Pancreas (tissue), 10 donors: ENCODE measurements at places on chromosomes 2 and 18. TPM values are rescaled to one million over a fixed set of nuclear protein-coding genes. Genes with fewer than 3 reads are reported as not detected.

NFATC1 gene
- 5.1 TPM for total RNA-seq

TMEM169 gene
- 0.55 TPM for total RNA-seq

SLC5A7 gene
- total RNA-seq, result 0.09 TPM

TMEFF2 gene
- total RNA-seq, result not detected

ORC2 gene
- total RNA-seq, result 17.8 TPM

CCDC102B gene
- total RNA-seq, result 1.4 TPM

GRCh38 chr2:237194906-237195305 lies 109.2 kb downstream of the COPS8 start:
- no peaks in the 10 kb centered on the region for H3K27me3 ChIP-seq
- no peaks in the 10 kb centered on the region for H3K4me1 ChIP-seq
- no peak for DNase-seq
- H3K27ac ChIP-seq, result no peak overlapping the region
- no peaks in the 10 kb centered on the region for H3K36me3 ChIP-seq

GRCh38 chr2:10003206-10004125 lies 39.9 kb upstream of the KLF11 start:
- H3K27me3 ChIP-seq, result no peaks in the 10 kb centered on the region
- no peaks in the 10 kb centered on the region for H3K36me3 ChIP-seq
- H3K4me3 ChIP-seq, result no peak overlapping the region
- DNase-seq, result no peak
- H3K27ac ChIP-seq, result no peak overlapping the region
- H3K4me1 ChIP-seq, result peaks cover 23% of the 10 kb centered on the region

- no peaks in the 10 kb centered on the region for H3K36me3 ChIP-seq
- H3K27ac ChIP-seq, result no peak overlapping the region
- no peaks in the 10 kb centered on the region for H3K4me1 ChIP-seq
Measured at GRCh38 chr2:62038975-62039771, 133.7 kb downstream of the COMMD1 start.

DNA sequence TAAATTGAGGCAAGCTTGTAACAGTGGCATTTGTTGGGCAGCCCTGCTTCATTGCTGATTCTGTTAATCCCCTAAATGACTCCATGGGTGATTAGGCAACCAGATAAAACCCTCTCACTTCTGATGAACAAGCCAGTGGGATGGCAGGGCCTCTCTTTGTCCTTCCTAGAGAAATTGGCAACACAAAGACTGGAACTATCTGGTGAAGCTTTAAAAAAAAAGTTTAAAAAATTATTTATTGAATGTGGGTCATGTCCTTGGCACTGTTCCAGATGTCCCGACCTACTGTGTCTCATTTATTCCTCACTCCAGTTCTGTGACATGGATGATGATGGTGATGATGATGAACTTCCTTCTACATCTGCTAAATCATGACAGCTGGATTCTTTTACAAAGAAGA lies 30.8 kb downstream of the NRP2 start:
- H3K27me3 ChIP-seq, result no peaks in the 10 kb centered on the region
- H3K27ac ChIP-seq, result no peak overlapping the region
- no peak for DNase-seq
- H3K36me3 ChIP-seq, result no peaks in the 10 kb centered on the region
- H3K4me3 ChIP-seq, result no peak overlapping the region
- H3K4me1 ChIP-seq, result no peaks in the 10 kb centered on the region

DNA sequence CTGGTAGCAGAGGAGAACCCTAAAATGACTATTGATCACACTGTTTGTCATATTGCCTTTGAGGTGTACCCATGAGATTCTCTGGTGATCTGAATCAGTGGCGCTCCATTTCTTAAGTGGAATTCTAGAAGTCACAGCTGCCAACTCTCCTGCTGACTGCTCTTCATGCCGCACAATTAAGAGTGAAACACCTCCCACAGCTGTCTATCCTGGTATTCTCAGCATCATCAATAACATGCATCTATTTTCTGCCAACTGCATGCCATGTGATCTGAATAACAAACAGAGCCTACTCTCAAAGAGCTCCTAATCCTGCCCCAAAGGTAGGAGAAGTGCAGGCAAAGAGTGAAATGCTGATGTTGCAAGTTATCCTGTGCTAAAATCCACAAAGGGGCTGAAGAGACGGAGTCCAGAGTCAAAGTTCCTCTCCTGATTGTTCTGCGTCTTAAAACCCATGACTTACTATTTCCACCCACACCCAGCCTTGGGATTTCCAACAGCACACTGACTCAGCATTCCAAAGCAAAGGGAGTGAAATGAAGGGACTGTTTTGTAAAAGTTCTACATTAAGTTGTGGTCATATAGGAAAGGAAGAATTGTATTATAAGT lies 13.7 kb upstream of the DAPL1 start:
- H3K4me3 ChIP-seq, result no peak overlapping the region
- DNase-seq, result no peak
- H3K36me3 ChIP-seq, result no peaks in the 10 kb centered on the region
- H3K27me3 ChIP-seq, result no peaks in the 10 kb centered on the region
- H3K27ac ChIP-seq, result no peak overlapping the region
- H3K4me1 ChIP-seq, result no peaks in the 10 kb centered on the region

DNA sequence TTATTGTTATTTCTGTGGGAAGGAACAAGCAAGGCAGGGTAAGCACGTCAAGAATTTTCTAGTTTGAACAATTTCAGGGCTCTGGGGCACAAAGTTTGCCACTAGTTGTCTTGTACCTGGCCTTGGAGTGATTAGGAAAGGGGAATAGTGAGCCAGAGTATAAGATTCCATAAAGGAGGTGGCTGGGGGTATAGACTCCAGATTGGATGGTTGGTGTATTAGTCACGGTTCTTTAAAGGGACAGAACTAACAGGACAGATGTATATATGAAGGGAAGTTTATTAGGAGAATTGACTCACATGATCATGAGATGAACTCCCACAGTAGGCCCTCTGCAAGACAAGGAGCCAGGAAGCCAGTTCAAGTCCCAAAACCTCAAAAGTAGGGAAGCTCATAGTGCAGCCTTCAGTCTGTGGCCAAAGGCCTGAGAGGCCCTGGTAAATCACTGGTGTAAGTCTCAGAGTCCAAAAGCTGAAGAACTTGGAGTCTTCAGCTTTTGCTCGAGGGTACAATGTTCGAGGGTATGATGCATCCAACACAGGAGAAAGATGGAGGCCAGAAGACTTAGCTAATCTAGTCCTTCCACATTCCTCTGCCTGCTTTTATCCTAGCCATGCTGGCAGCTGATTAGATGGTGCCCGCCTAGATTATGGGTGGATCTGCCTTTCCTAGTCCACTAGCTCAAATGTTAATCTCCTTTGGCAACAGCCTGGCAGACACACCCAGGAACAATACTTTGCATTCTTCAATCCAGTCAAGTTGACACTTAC lies 31.5 kb upstream of the PTPRM start:
- H3K27ac ChIP-seq, result no peak overlapping the region
- no peak overlapping the region for H3K4me3 ChIP-seq
- H3K4me1 ChIP-seq, result no peaks in the 10 kb centered on the region
- H3K36me3 ChIP-seq, result no peaks in the 10 kb centered on the region
- no peaks in the 10 kb centered on the region for H3K27me3 ChIP-seq

- H3K27ac ChIP-seq, result no peak overlapping the region
- no peak for DNase-seq
- H3K27me3 ChIP-seq, result no peaks in the 10 kb centered on the region
- H3K4me1 ChIP-seq, result peaks cover 14% of the 10 kb centered on the region
- H3K4me3 ChIP-seq, result no peak overlapping the region
Measured at GRCh38 chr2:79887747-79888374, 375.0 kb downstream of the CTNNA2 start.

- H3K27ac ChIP-seq, result peak overlapping the region; percentile 91
- H3K36me3 ChIP-seq, result no peaks in the 10 kb centered on the region
- H3K4me1 ChIP-seq, result peaks cover 36% of the 10 kb centered on the region
- peak overlapping the region; percentile 78 for H3K4me3 ChIP-seq
Measured at GRCh38 chr18:9135081-9135911, 1.3 kb upstream of the ANKRD12 start.

DNA sequence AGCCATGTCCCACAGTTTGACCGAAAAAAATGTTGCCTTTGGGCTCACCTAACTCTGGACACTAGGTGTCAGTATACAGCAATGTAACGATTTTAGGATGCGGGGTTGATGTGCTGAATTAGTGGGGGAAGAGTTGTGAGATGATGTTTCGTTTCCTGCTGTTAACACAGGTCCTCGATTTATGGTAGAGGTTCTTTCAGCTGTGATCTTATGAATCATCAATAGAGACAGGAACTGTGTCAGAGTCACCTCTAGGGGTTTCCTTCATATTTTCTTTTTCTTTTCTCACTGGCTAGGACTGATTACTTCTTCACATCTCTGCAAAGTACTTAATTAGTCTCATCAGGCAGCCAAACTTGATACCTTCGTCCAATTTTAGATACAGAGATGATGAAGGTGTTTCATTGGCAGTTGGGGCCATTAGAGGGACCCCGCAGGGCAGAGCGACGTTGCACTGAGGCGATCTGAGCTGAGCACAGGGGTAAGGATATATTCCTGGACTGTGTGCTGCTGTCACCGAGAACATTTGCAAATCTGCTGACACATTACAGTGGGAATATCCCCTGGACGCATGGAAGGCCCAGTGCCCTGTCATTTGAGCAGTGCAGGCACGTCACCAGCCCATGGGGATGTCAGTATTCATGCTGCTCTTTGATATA lies 10.2 kb upstream of the MMADHC start:
- H3K27me3 ChIP-seq, result no peaks in the 10 kb centered on the region
- H3K27ac ChIP-seq, result no peak overlapping the region
- peak; percentile 59 for DNase-seq
- H3K4me3 ChIP-seq, result no peak overlapping the region
- no peaks in the 10 kb centered on the region for H3K4me1 ChIP-seq

DNA sequence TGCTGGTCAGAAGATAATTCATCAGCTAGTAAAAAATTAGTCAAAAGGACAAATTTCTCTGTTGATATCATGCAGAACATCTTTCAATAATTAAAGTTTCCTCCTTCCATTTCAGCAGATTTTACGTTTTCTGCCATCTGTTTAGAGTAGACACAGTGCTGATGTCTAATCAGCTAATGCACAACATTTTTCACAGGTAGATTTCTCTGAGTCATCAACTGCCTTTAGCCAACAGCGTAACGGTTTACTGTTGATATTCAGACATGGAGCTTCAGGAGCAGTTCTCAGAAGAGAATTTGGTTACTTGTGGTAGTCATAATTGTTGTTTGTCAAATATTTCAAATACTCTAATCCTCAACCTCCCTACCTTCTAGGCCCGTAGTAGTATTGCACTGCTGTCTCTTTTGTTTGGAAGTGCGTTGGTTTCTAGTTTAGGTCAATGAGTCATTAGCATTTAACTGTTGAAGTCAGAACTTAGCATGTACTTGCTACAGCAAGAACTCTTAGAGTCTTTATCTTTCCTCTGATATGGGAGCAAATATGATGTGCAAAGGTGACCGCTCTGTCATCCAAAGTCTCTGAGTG lies 86.8 kb upstream of the TFPI start:
- no peak for DNase-seq
- no peak overlapping the region for H3K4me3 ChIP-seq
- H3K27ac ChIP-seq, result no peak overlapping the region
- no peaks in the 10 kb centered on the region for H3K27me3 ChIP-seq
- H3K4me1 ChIP-seq, result no peaks in the 10 kb centered on the region

GRCh38 chr2:127535422-127535901 lies at the start of gene MYO7B:
Gene MYO7B (plus strand): TSS chr2:127535683. CDS start chr2:127559723, 24,040 bp downstream.
- no peaks in the 10 kb centered on the region for H3K27me3 ChIP-seq
- H3K4me3 ChIP-seq, result no peak within 1 kb of the TSS
- H3K36me3 ChIP-seq, result no peaks in the 10 kb centered on the region
- H3K4me1 ChIP-seq, result no peaks in the 10 kb centered on the region

- no peak overlapping the region for H3K27ac ChIP-seq
- no peak overlapping the region for H3K4me3 ChIP-seq
- DNase-seq, result no peak
- no peaks in the 10 kb centered on the region for H3K36me3 ChIP-seq
Measured at GRCh38 chr2:144524118-144525009, 4.4 kb upstream of the ZEB2 start.

DNA sequence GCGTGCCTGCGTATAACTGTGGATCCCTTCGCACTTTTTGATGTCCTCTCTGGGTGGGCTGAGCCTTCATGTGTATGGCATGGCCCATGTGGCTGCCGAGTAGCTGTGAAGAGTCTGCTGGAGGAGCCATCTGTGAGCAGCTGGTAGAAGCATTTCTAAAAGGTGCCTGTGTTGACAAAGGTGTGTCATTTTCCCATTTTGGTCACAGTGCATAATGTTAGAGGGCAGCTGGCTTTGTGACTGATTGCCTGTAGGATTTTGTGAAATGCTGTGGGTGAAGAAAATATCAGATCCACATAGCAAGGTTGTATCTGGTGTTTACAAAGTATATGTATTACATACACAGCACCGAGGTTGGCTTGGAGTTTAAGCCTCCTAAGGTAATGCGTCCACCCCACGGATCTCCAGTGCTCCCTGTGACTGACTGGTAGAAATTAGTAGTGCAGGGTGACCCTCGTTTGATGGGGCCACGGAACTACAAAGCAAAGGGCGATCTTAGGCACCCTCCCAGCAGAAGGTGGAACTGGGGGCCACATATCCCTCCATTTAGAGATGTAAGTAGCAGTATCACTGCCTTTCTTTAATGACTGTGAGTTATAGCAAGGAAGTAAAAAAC lies 16.5 kb downstream of the GATA6 start:
- DNase-seq, result no peak
- H3K36me3 ChIP-seq, result peaks cover 46% of the 10 kb centered on the region
- no peaks in the 10 kb centered on the region for H3K27me3 ChIP-seq
- peaks cover 85% of the 10 kb centered on the region for H3K4me1 ChIP-seq

- no peaks in the 10 kb centered on the region for H3K27me3 ChIP-seq
- no peak for DNase-seq
- no peaks in the 10 kb centered on the region for H3K36me3 ChIP-seq
Measured at GRCh38 chr2:28643911-28644334, 107.7 kb upstream of the PPP1CB start.

GRCh38 chr2:83650161-83650560 lies 808.9 kb downstream of the SUCLG1 start:
- H3K4me1 ChIP-seq, result no peaks in the 10 kb centered on the region
- H3K4me3 ChIP-seq, result no peak overlapping the region
- no peak for DNase-seq
- H3K27me3 ChIP-seq, result no peaks in the 10 kb centered on the region

DNA sequence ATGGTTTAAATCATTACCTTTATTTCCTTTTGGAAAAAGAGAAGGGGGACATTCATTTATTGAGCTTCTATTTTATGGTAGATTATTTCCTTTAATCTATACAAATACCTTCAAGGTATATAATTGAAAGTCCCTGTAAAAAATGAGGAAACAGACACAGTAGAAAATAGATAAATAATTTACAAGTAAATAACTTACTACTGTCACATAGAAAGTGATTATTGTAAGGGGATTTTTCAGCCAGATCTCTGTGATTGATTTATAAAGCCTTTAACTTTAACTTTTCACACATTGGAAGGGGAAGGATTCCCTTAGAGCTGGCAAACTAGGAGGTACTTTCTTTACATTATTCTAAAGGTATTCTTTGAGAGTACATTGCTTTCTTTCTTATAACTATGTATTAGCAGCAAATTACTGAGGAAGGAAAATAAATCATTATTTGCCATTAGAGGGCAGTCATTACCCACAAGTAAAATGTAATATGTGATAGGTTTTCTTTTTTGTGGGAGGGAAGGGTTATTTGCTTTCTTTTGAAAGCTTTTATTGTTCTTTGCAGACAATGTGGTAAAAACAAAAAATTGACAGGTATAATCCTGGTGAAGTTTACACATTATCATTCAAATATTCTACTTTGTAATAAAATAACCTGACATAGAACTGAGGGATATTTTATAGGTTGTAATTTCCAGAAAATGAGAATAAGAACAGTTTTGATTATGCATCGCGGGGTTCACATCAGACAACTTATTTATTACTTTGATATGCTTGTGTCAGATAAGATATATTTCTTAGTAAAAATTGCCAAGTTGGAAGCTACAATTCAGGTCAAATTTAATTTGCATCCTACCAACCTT lies 24.8 kb upstream of the RPE start:
- no peaks in the 10 kb centered on the region for H3K27me3 ChIP-seq
- H3K4me3 ChIP-seq, result no peak overlapping the region
- H3K4me1 ChIP-seq, result no peaks in the 10 kb centered on the region
- H3K36me3 ChIP-seq, result no peaks in the 10 kb centered on the region
- no peak overlapping the region for H3K27ac ChIP-seq
